Myocyte (in vitro differentiated cells): ENCODE measurements at places on chromosomes 11 and 22.
A peak's percentile ranks its signal among the peaks of the same experiment; 100 is the strongest.

- no peak for DNase-seq
Measured at GRCh38 chr22:46502440-46503175, 34.8 kb downstream of the CELSR1 start.

GRCh38 chr22:46602025-46602424 lies 18.2 kb upstream of the GRAMD4 start:
- no peak for DNase-seq

DNA sequence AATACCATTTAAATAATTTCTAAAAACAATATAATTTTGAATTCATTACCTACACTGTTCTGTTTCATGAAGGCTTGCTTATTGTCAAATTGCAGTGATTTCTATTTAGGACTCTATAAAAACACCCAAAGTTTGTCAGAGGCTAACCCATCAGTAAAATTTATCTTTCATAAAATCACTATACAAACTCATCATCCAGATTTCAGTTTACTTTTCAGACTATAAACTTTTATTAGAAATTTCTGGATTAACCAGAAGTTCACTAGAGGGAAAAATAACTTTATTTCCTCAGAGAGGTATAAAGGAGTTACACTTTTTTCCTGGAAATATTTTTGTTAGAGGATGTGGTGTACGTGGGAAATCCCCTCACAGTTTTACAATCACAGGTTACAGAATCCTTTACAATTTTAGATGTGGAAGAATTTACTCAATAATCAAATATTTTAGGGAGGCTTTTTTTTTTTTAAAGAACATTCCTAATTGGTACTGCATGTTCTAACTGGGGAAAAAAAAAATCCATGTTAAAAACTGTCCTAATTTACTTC lies 176.7 kb downstream of the SWAP70 start:
- DNase-seq, result no peak

- DNase-seq, result no peak
Measured at GRCh38 chr22:41821471-41822316, 11.2 kb upstream of the SREBF2 start.

DNA sequence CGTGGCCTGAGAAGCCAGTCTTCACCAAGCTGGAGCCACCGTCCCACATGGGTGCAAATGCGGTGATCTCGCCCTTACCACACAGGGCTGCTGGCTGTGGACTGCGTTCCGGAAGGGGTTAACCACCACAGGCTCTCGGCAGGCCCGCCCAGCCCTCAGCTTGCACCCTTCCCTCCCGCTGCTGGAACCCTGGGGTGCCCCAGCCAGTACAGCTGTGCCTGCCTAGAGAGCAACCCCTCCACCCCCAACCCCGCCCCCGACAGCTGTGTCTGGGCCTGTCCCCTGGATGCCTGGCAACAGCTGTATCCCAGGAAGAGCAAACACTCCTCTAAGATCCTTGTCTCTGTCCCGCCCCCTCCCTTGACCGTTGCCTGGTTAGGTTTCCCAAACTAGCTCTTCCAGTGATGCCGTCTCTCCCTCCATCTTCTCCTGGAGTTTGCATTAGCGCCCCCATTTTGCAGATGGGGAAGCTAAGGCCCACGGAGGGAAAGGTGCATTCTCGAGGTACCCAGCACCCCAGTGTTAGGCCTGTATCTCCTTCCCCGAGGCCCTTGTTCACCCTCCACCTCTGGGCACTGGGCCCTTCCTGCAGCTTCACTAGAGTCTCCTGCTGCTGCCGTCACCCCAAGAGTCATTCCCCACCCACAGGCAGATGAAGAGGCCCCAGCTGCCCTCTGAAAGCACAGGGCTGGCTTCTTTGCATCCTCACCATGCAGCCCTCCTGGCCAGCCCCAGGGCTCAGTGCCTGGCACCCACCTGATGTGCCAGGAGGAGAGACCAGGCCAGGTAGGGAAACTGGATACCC lies 12.6 kb upstream of the COX8A start:
- peak; percentile 92 for DNase-seq

DNA sequence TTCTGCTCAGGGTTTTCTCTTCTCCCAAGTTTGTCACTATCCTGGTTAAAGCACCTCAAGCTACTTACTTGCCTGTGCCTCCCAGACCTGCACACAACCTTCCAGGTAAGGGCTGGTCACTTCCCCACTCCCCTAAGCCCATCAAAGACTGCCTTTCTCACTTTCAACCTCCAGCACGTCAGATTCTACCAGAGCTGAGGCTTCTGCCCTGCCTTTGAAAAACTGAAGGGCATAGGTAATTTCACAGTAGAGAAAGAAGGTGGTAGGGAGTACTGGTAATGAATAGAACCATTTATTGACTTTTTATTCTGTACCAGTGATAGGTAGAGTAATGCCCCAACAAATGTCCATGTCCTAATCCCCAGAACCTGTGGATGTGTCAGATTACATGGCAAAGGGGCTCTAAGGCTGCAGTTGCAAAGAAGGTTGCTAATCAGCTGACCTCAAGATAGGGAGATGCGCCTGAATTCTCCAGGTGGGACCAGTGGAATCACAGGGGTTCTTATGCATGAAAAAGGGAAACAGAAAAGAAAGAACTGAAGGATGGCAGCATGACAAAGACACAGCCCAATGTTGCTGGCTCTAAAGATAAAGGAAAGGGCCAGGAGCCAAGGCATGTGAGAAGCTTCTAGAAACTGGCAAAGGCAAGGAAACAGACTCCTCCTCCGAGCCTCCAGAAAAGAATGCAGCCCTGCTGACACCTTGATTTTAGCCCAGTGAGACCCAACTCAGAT lies 89.0 kb downstream of the SLC1A2 start:
- DNase-seq, result no peak

DNA sequence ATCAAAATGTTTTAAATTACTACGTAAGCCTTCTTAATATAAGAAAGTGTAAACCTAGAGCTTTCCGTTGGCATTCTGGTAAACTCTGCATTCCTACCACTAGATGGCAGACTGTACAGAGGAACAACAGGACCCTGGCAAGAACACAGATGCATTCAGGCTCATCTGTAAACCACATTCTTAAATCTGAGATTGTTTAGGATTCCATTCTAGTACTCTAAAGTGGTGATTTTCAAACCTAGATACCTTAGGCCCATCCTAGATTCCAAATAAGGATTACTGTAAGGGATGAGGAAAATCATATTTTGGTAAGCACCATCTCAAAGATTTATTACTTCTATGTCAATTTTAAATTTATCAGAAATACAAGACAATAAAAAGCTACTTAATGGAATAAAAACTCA lies 26.9 kb downstream of the PICALM start:
- peak; percentile 90 for DNase-seq

GRCh38 chr22:24809331-24809730 lies 3.3 kb downstream of the SGSM1 start:
- DNase-seq, result no peak

GRCh38 chr11:1739576-1739975 lies 10.8 kb downstream of the IFITM10 start:
- DNase-seq, result no peak

- DNase-seq, result peak; percentile 41
Measured at GRCh38 chr11:8283465-8284230, 20.0 kb upstream of the LMO1 start.

- DNase-seq, result peak; percentile 60
Measured at GRCh38 chr22:29480512-29481264, 670 bp downstream of the NEFH start.

DNA sequence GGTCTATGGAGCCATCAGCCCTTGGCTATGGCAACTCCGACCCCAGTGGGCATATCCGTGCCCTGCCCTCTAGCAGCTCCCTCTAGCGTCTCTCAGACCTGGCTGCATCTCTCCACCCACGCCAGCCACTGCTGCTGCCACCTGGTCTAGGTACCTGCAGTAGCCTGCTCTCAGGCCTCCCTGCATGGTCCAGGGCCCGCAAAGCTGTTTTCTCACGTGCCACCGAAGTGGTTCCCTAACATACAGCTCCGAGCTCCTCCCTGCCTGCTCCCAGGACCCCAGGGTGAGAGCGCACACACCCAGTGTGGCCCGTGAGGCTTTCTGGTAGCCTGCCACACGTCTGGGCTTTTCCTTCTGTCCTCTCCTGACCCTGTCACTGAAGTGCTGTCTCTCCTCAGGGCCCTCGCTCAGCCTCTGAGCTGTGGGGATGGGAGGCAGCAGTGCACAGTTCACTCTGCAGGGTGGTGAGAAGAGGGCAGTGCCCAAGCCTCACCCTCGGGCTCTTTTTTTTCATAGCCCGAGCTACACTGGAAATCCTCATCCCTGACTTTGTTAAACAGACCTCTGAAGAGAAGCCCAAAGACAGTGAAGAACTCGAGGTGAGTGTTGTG lies 14.3 kb downstream of the DGCR8 start:
- DNase-seq, result no peak

DNA sequence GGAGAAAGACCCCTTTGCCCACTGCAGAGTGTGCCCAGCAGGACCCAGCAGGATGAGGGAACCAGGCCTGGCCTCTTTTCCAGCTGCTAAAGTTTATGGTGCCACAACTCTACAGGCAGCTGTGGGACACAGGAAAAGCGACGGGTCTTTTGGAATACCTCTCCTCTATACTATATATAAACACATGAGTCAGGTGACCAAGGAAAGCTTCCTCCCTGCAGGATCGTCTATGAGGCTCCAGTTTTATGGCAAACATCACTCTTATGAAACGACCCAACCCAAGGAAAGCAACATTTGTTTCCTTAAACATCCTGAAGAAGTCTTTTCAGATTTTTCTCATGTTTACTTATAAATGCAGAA lies 102.8 kb upstream of the AKIP1 start:
- DNase-seq, result peak; percentile 79

- no peak for DNase-seq
Measured at GRCh38 chr22:37146507-37147180, 3.1 kb downstream of the IL2RB start.

DNA sequence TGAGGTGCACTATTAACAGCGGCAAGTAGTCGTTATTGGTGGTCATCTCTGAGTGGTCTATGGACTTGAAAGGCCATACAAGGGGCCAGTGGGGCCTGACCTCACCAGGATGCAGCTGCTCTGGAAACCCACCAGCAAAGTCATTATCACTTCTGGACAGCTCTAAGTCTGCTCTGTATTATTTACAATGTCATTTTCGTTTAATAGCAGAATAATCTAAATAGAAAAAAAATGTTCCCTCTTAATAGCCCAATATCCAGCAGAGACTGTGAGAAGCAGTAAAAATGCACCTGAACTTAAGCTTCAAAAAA lies 85.0 kb upstream of the EED start:
- no peak for DNase-seq

- peak; percentile 77 for DNase-seq
Measured at GRCh38 chr11:119323532-119324033, 6.7 kb upstream of the MCAM start.

DNA sequence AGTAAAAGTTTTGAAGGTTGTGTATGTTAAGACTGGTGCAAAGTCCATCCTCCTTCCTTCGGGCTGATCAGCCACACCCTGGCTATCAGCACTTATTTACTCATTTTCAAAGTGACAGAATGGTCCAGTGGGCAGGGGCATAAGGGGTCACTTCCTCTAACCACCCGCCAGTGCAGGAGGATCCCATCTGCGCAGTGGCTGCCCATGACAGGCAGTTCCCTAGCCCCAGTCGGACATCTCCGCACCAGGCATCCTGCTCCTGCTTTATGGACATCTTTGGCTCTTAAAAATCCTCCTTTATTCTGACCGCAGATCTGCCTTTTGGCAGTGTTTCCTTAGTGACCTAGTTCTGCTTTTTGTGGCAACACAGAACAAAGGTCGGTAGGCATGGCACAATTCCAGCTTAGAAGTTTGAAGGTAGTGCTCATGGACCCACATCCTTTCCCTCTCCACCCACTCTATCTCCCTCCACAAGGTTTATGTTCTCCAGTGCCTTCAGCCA lies 55.9 kb downstream of the BMAL1 start:
- DNase-seq, result peak; percentile 13

DNA sequence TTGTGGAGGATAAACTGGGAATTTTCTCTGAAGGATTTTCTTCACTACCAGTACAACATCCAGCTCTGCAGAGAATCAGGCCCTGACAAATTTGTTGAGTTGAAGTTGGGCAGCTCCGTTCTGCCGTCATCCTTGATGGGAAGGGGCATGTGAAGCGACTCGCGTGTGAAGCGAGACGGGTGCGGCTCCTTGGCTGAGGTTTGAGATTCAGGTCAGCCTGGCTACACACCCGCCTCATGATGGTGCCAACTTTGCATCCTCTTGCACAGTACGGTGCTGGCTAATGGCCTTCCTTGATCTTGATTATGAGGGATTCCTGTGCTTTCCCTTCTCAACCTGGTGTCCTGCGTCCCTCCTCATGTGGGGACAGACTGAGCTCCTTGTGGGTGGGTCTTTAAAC lies 19.7 kb upstream of the CDC42EP2 start:
- DNase-seq, result no peak

- peak; percentile 57 for DNase-seq
Measured at GRCh38 chr11:57303990-57304579, 20.7 kb downstream of the TNKS1BP1 start.

DNA sequence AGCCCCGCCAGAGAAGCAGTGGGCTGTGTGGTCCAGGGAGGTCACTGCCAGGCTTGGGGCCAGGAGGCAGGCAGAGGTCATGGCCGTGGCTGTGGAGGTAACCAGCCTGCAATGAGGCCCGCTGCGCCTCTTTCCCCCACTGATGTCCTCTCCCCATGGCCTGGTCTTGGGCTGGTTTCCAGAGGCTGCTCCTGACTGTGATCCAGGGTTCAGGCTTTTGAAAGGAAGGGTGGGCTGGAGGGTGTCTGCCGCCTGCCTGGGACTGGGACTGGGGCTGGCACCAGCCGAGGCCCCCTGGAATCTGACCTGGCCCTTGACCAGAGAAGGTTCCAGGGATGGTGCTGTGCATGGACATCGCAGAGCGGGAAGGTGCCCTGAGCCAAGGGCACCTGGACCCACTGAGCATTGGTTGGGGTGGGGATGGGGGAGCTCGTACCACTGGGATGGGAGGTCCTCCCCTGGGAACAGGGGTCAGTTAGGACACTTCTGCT lies 59.6 kb upstream of the THY1 start:
- DNase-seq, result no peak

DNA sequence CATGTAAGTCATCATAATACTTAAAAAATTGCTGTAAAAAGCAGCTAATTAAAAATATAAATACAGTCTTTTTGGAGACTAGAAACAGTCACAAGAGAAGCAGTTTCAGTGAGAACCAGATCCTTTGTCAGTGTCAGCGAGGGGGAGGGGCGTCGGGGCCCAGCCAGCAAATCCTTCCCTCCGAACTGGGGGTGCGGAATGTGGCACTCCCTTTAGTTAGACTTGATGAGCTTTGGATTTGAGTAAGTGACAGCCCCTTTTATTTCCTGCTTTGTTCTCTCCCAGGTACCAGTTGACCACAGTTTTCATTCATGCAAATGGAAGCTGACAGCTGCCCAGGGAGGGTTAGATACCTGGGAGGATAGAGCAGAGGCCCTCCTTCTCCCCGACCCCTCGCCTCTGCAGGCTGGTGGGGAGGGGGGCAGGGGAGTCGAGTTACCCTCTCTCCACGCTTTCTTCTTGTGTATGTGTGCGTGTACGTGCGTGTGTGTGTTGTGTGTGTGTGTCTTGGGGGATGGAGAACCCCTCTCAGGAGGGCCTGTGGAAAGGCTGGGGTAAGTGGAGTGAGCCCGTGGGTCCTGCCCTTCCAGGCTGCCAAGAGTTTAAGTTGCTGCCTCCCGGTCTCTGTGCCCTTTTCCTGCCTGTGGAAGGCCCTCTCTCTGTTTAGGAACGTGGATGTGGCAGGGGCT lies 38.3 kb downstream of the PTPRJ start:
- no peak for DNase-seq
